ENCODE measurements at places on chromosomes 6 and 20.

- DNase-seq: no peak
Measured at GRCh38 chr6:90106449-90106848, 190.2 kb downstream of the BACH2 start.

DNA sequence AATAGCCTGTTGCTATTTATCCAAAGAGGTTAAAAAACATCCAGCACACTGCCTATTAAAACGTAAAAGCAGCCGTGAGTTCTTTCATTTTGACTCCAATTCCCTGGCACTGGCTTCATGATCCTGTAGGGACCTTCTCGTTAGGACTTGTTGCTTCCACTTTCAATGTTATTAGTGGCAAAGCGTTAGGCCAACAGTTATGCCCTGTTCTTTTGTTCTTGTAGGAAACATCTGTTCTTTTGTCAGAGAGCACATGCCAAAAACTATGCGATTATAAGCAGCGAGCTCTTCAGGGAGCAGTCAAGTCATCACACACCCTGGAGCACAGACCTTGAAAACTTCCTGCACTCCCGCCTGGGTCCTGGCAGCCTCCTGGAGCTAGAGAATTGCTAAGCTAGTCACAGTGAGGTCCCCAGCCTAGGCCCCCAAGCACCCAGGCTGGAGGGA lies 609.5 kb upstream of the ARID1B start:
- DNase-seq: no peak

- DNase-seq: peak; percentile 47
Measured at GRCh38 chr6:111973118-111973761, 80.7 kb upstream of the CCN6 start.

GRCh38 chr6:116680880-116681672 lies at the start of gene KPNA5:
TSS of gene KPNA5 (plus strand) at chr6:116681211. CDS start at chr6:116681335, 124 bp downstream.
- peak; percentile 83 for DNase-seq

DNA sequence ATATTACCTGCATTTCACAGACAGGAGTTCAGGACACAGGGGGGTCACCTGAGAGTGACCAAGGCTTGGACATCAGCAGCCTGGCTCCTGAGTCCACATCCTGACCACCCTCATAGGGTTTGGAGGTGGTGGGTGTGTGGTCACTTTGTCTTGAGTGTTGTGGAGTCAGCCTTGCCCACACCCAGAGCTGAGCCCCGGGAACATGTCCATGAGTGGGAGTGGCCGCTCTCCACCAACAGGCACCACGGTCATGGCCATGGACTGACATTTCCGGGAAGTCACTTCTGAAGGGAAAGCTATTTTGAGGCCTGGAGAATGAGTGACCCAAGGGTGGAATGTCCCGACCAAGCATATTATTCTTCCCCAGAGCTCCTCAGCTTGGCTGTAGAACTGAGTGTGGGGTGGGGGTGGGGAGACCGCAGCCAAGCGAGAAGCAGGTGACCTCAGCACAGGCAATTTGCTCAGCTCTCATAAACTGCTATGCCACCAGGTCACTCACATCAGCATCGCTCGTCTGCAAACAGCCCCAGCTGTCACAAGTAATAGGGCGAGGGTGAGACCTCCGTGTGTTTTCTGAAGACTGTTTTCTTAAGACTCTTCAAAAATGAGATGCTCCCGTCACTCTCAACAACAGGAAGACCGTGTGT lies 348.6 kb upstream of the CDH4 start:
- DNase-seq: no peak

GRCh38 chr20:53934421-53935343 lies 135.7 kb downstream of the BCAS1 start:
- DNase-seq: no peak

GRCh38 chr6:118740372-118740771 lies 89.0 kb upstream of the CEP85L start:
- no peak for DNase-seq

DNA sequence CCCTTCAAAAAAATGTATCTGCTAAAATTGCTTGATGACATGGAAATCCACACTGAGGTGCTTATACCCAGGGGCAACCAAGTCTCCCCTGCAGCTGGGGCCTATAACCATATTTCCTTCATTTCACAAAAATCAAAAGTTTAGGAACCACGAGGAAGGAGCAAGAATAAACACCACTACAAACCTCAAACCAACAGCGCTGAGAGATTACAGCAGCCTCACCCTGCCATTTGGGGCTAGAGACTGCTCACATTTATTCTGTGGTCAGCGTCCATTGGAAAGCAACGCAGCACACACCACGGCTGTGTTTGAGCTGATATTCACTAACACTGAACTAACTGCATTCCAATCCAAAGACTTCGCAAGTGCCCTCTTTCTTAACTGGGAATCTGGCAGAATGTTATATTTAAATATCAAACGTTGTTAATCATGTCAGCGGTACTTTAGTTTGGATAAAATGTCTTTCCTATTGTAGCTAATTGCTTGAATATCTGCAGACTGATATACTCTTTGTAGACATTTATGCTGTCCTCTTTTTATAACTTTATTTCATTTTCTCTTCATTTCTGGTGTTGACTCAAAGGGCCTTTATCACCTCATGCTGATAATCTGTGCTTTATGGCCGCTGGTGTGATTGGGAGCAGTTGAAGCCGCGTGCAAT lies 94.6 kb downstream of the FOXA2 start:
- DNase-seq: no peak

DNA sequence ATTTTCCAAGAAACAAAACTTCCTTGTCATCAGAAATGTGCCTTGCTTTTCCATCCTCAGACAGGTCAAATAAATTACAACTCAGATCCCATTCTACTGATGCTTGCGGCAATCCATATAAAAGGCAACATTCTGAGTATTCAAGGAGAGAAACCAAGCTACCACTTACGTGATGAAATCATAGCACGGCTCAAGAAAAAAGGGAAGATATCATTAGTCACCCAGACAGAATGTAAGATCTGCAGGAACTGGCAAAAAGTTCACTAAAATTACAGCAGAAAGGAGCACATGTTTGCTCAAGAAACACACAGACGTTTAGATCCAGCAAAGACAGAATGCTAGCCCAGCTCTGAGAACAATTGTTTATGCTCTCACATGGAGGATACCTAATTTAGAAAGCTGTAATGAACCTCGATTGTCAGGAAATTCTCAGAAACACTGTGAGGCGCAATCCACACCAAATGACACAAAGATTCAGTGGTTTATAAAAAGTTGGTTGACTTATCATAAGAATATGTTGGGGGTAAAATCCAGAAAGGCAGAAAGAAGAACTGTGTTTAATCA lies 304.2 kb downstream of the ADGRG6 start:
- DNase-seq: no peak

- no peak for DNase-seq
Measured at GRCh38 chr20:49045440-49046086, 549 bp upstream of the CSE1L start.

- no peak for DNase-seq
Measured at GRCh38 chr6:13120483-13121482, 207.6 kb downstream of the TBC1D7 start.

GRCh38 chr20:23609486-23610109 lies 3.9 kb upstream of the CST9 start:
- no peak for DNase-seq

GRCh38 chr6:105485456-105485855 lies 82.6 kb upstream of the PREP start:
- DNase-seq: no peak

- no peak for DNase-seq
Measured at GRCh38 chr20:35326021-35326739, 34.0 kb upstream of the FAM83C start.

- DNase-seq: no peak
Measured at GRCh38 chr20:13913131-13913530, 77.3 kb downstream of the SEL1L2 start.

All from stimulated activated CD4-positive, alpha-beta T cell treated with anti-CD3 and anti-CD28 coated beads, Interleukin-12 subunit alpha, Interleukin-12 subunit beta, amount 100 ng/mL, for 48 hours (primary cell).